ENCODE measurements at places on chromosomes 7 and 10.

GRCh38 chr7:21624320-21624719 lies 81.5 kb downstream of the DNAH11 start:
- no peak for DNase-seq

DNA sequence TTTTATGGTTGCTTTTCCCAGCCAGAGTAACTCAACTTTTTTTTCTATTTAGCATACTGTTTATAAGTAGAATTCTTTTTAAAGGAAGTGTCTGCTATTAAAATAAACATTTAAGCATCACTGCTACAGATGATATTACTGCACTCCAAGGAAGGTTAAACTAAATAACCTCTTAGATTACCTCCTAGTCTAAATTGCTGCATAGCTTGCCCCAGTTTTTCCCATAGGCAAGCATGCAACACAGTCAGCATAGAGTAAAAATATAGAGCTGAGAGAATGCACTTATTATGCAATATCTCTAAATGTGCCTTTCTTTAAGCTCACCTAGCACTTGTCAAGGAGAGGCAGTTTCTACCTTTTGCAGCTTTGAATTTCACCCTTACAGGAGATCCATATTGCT lies 1392.4 kb upstream of the CELF2 start:
- no peak for DNase-seq

DNA sequence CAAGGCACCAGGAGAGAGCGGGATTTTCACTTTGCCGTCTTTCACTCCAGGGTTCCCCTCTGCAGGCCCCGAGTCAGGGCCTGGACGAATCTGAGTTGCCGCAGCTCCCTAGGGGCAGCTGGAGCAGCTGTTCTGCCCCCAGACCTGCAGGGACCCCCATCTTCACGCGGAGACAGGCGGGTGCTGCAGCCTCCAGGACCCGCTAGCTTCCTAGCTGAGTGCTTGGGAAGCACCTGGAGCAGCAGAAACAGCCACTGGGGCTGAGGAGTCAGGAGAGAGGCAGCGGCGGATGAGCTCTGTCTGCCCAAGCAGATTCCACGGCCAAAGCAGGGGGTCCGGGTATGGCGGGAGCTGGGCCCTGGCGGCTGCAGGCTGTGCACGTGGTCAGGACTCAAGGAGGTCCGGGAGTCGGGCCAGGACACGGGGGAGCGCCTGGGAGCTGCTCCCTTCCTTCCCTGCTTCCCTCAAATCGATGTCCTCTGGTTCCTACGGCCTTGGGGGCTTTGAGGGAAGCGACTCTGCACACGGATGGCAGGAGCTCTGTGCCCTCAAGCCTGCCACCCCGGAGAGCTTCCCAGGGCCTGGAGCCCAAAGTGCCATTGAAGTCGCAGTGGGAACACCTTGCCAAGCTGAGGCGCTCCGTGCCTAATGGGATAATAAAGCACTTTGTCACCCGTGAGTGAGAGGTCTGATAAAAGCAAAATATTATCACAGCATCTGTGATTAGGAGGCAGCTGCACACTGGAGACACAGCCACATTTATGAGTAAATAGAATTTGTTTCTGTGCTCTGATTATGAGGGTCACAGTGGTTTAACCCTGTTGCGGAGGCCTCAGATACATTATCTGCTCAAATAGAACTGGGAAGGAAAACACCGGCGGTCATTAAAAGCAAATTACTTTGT lies 17.2 kb downstream of the MNX1 start:
- no peak for DNase-seq

DNA sequence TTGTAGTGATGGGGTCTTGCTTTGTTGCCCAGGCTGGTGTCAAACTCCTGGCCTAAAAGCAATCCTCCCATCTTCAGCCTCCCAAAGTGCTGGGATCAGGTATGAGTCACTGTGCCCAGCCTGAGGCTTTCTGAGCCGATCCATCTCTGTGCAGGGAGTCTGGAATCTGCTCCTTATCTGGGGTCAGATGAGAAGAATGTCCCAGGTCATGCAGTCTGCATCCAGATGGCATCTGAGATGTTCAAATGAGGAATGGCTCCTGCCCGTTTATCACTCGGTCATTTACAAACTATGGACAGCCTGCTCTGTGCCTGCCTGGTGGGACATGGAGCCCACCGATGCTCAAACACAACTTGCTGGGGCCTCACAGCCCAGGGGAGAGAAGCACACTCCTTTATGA lies 11.1 kb upstream of the SLC18A3 start:
- no peak for DNase-seq

- DNase-seq: no peak
These were observed 69.9 kb upstream of the NKX6-2 start for GRCh38 chr10:132855889-132856288.

DNA sequence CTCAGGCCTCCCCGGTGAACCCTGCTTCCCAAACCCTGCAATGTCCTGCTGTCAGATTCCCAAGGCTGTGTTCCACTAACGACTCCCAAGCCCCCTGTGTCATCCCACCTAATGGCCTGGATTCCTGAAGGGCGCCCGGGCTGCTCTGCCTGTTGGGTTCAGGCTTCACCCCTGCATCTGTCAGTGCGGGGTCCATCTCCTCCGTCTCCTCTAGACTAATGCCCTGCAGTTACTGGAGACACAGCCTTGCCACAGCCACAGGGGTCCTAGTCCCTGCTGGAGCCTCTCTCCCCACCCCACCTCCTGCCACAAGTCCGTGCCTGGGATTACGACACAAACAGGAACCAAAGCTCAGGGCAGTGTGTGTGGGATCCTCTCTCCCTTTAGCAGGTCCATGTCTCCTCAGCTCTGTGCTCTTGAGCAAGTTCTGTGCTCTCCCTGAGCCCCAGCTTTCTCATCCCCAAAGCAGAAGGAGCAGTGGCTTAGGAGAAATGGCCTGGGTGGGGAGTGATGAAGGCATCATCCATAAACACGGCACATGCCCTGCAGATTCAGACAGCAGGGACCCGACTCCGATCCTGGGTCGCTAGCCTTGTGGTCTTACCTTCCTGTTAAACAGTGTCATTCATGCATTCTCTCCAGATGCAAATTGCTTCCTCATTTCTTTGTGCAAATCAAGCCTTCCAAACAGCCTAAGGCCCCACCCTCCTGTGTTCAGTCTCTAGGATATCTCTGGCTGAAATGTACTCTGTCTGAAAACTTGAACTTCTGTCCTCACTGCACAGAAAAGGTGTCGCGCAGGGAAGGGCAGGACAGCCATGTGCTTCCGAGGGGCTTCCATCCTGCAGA lies 8.2 kb upstream of the RBP3 start:
- DNase-seq: no peak

DNA sequence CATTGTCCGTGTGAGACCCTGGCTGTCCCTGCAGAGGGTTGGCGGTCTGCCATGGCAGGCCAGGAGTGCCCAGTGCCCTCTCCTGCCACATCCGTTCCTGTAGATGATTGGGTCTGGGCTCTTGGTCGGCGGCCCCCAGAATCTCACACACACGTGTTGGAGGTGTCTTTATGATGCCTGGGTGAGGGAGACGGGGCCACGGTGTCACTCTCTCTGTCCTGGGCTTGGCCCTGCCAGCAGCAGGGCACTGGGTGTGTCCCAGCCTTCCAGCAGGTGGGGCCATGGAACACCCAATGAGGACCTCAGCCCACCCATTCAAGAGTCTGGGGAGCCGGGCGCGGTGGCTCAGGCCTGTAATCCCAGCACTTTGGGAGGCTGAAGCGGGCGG lies 30.2 kb downstream of the UNC5B start:
- DNase-seq: no peak

- DNase-seq: no peak
These were observed 3.9 kb downstream of the COG5 start for GRCh38 chr7:107559864-107560263.

- DNase-seq: no peak
These were observed 65.1 kb downstream of the ZRANB1 start for GRCh38 chr10:125006921-125007426.

DNA sequence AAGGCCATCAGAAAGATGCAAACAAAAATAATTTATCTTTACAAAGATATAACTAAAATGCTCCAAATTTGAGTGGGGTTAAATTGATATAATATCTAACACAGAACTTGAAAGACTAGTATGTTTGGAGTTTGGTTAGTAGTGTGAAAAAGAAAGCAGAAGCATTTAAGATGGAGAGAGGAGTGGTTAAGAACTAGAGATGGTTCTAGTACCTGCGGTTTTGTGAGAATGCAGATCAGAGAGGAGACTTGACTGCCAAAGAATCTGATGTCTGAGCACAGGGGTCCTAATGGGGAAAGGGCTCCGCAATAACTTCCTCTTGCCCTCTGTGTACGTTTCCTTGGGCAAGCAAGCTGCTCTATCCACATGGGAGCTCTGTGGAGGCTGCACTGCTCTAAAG lies 506.8 kb upstream of the COBL start:
- no peak for DNase-seq

DNA sequence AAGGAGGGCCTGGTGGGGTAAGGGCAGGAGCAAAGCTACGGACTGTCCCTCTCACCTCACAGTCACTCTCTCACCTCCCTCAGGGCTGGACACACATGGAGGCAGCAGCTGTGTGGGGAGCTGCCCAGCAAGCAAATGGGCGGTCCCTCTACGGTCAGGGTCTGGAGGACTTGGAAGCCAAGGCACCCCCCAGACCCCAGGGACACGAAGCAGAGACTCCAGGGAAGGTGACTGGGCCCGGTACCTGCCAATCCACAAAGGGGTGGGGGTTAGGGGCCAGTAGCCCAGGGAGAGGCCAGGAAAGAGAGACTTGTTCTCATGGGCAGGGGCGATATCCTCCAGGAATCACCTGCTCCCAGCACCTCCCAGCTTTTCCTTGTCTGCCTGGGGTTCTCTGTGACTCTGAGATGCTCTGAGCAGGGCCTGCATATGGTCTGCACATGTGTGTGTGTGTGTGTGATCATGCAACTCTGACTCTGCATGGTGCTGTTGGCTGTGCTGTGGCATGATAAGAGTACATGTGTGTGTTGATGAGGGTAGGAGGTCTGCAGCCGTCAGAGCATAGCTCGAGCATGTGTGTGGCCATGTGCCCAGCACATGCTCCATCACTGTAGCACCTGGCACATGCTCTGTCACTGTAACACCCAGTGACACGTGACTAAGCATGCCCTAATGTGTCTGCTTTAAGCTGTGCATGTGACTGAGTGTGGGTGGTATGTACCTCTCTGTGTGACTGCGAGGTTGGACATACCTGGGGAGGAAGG lies 4.6 kb upstream of the LDB3 start:
- no peak for DNase-seq

- DNase-seq: no peak
These were observed 71.5 kb downstream of the MAPK8 start for GRCh38 chr10:48377751-48378530.

DNA sequence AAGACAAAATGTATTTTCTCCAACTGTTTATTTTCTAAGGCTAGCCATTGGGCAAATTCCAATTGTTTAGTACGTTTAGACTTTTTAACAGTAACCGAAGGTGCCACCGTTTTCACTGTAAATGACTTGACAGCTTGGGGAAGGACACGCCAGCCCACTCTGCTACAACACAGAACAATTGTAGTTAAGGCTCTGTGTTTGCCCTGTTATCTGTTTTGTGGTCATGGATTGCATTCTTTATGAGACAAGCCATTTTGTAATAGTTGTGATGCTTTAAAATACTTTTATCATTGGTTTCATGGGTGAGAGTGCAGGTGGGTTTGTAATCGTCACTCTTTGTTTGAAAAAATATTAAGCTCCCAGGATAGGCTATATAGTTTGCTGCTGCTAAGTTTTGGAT lies 6.6 kb upstream of the PITRM1 start:
- DNase-seq: no peak

DNA sequence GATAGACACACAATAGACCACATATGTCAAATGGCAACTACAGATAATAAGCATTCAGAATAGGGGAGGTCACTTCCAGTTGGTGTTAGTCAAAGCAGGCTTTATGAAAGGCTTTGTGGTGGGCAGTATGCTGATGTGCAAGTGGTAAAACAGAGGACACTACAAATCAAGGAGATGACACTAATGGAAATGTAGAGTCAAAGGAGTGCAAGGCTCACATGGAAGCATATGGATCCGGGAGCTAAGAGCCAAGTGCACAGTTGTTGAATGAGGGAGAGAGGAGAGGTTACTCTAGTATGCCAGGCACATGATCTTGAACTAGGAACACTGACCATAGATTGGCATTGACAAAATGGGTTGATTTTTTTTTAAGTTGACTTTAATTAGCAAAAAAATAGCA lies 62.7 kb downstream of the GRM3 start:
- no peak for DNase-seq

DNA sequence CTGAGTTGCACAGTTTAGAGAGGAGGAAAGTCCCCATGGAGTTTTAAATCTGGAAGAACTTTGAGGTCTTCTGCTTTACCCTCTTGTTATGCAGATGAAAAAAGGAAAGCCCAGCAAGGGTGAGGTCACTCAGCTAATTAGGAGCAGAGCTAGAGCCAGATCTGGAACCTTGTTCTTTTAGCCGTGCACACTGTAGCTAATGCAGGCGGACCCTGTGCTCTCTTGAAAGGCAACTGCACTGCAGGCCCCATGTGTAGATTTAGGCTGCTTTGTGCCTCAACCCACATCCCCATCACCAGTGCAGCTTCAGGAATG lies 63.4 kb downstream of the SYPL1 start:
- no peak for DNase-seq

DNA sequence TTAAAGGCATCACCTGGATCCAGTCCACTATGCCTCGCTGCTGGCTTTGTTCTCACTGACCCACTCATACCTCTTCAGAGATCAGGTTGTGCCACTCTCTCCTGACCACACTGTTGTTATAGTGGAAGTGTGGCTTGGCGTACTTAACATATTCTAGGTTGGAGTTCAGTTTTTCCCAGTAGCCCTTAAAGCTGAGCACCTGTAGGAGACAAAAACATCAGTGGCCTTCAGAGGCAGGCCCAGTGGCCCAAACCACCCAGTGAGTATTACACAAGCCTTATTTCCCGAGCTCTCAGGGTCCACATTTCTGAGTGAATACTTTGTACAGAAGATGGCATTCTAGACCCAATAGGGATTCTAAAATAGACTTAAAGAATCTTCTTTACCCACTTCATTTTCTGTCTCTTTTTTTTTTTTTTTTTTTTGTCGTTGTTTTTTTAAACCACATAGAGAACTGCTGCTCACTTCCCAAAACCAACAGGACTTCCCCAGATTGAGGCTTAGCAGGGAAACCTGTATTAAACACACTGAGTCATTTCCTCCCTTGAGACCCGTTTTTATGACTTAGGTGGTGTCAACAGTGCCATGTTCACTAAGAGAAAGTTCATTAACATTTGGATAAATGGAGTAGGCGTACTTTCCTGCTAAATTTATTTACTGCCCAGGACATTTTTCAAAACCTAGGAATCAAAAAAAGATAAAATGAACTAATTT lies 85.8 kb downstream of the GSAP start:
- DNase-seq: peak; percentile 76

DNA sequence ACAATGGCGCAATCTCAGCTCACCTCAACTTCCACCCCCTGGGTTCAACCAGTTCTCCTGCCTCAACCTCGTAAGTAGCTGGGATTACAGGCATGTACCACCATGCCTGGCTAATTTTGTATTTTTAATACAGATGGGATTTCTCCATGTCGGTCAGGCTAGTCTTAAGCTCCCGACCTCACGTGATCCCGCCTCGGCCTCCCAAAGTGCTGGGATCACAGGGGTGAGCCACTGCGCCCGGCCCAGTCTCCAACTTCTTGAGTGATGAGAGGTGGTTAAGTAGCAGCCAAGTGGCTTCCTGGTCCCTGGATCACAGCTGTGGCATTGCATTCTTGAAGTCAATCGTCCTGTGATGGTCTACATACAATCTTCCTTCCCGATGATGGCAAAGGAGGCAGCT lies 46.1 kb upstream of the NFE2L3 start:
- DNase-seq: no peak

GRCh38 chr10:118781541-118781940 lies 26.8 kb upstream of the CACUL1 start:
- no peak for DNase-seq
